Activated naive CD8-positive, alpha-beta T cell treated with anti-CD3 and anti-CD28 coated beads, Interleukin-2, amount 10 ng/mL, durations not matched to agents 7 days and 5 days (primary cell): ENCODE measurements at places on chromosomes 4 and X. TPM values are rescaled to one million over a fixed set of nuclear protein-coding genes. Genes with fewer than 3 reads are reported as not detected.

Gene COX7B2
- not detected for total RNA-seq

Gene PLP1
- total RNA-seq: not detected

Gene KLKB1
- total RNA-seq: 0.67 TPM

Gene ETDA
- total RNA-seq: not detected

Gene REELD1
- 0.28 TPM for total RNA-seq

Gene UGT2A3
- total RNA-seq: not detected

DNA sequence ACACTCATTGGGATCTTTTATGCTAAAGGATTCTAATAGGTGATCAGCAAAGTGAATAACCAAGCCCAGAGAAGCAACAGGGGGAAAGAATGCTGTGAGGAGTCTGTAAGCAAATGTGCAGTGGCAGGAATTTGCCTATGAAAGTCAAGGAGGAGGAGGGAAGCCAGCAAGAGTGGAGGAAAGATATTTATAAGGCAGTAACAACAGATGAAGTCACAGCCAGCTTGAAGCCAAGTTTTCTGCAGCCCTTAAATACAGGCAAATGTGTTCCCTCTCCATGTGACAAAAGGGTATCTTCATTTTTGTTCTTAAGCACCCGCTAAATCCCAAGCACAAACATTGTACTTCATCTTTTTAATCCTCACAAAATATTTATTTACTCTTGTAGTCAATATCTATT, 275.0 kb upstream of the CLNK start:
- H3K4me3 ChIP-seq: no peak overlapping the region
- peaks cover 2% of the 10 kb centered on the region for H3K27me3 ChIP-seq
- H3K27ac ChIP-seq: no peak overlapping the region
- H3K4me1 ChIP-seq: peaks cover 5% of the 10 kb centered on the region
- no peak for DNase-seq

- no peaks in the 10 kb centered on the region for H3K4me1 ChIP-seq
- H3K27ac ChIP-seq: no peak overlapping the region
- H3K27me3 ChIP-seq: no peaks in the 10 kb centered on the region
- H3K36me3 ChIP-seq: no peaks in the 10 kb centered on the region
- H3K4me3 ChIP-seq: no peak overlapping the region
These were observed 287.7 kb downstream of the BMPR1B start for GRCh38 chr4:95045429-95045828.

- H3K4me3 ChIP-seq: no peak overlapping the region
- H3K27me3 ChIP-seq: peaks cover 10% of the 10 kb centered on the region
- peak; percentile 73 for DNase-seq
These were observed 711 bp downstream of the PNMA6E start for GRCh38 chrX:153400146-153401132.

- H3K27ac ChIP-seq: no peak within 1 kb of the TSS
- H3K4me3 ChIP-seq: peak within 1 kb of the TSS; percentile 81
- H3K4me1 ChIP-seq: no peaks in the 10 kb centered on the region
- H3K27me3 ChIP-seq: peaks cover 4% of the 10 kb centered on the region
- H3K36me3 ChIP-seq: no peaks in the 10 kb centered on the region
These were observed at the start of gene TCEAL4 for GRCh38 chrX:103585411-103586313. Gene TCEAL4, plus strand, starts transcription at chrX:103585515. Its CDS starts 1,161 bp downstream, at chrX:103586676.

DNA sequence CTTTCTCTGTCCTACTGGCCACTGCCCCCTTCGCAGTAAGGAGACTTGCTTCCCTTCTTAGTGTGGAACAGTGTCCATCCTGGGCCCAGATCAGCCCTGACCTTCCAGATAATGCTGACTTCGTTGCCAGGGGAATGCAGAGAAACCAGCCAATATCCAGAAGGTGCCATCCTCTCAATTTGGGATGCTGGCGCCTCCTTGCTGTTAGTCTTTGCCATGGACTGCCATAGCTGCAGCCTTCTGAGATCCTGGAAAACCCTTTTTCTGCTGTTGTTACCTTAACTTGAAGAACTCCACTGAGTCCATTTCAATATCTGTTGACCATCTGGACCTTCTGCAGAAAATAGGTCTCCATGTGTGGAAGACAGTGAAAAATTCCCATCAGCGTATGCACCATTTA, 21.8 kb downstream of the RAI2 start:
- no peaks in the 10 kb centered on the region for H3K4me1 ChIP-seq
- no peak for DNase-seq
- no peak overlapping the region for H3K4me3 ChIP-seq
- H3K27me3 ChIP-seq: peaks cover 3% of the 10 kb centered on the region
- no peaks in the 10 kb centered on the region for H3K36me3 ChIP-seq

DNA sequence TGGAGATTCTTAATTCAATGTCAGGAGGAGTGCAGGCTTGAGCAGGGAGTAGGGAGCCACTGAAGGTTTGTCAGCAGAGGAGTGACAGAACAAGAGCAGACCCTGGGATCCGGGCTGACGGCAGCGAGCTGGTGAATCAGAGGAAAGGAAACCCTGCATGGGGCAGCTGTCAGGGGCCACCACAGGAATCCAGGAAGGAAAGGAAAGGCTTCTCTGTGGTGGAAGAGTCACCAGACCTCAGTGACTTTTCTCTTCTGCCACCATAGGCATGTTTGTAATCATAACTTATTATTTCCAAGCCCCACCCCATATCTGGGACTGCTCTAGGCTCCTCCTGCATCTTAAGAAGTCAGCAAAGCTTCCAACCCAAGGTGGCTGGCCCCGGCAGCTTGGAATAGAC, 150.9 kb downstream of the BCOR start:
- no peak overlapping the region for H3K27ac ChIP-seq
- H3K4me1 ChIP-seq: peaks cover 8% of the 10 kb centered on the region
- no peak overlapping the region for H3K4me3 ChIP-seq
- DNase-seq: no peak
- no peaks in the 10 kb centered on the region for H3K36me3 ChIP-seq

DNA sequence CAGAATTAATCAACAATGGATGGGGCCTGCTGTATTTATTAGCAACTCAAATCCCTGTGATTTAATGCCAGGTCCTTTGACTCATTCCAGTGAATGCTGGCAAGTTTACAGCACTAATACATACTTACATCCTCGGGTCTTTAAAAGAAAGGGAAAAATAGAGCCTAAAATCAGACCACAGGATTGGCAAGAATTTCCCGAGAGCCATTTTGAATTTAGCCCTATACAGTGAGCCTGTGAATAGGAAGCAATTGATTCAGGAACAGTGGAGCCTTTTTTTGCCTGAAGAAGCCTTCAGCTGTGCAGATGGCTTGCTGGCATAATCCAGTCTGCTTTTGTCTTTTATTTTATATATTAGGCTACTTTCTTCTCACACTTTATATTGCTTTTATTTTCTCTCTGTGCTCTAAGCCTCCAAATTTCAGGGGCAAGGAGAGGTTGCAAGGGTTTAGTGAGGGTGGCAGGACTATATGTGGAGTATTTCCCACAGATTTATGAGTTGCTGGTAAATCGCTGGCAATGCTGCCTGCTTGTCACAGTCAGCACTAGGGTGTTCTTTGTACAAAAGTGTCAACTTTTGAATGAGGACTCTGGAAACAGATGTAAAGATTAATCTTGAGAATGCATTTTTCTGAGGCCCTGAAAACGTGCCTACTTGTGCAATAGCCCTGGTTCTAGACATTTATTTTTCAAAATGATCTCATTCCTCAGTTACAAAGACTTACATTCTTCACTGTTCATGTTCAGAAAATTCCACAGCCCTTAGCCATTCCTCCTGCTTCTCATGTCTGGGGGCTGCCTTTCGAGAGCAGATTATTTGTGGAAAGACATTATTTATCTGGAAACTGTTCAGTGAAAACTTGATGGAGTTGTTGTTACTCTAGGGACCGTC, 303.5 kb downstream of the SPRY1 start:
- H3K36me3 ChIP-seq: no peaks in the 10 kb centered on the region
- DNase-seq: no peak
- H3K27me3 ChIP-seq: peaks cover 5% of the 10 kb centered on the region

DNA sequence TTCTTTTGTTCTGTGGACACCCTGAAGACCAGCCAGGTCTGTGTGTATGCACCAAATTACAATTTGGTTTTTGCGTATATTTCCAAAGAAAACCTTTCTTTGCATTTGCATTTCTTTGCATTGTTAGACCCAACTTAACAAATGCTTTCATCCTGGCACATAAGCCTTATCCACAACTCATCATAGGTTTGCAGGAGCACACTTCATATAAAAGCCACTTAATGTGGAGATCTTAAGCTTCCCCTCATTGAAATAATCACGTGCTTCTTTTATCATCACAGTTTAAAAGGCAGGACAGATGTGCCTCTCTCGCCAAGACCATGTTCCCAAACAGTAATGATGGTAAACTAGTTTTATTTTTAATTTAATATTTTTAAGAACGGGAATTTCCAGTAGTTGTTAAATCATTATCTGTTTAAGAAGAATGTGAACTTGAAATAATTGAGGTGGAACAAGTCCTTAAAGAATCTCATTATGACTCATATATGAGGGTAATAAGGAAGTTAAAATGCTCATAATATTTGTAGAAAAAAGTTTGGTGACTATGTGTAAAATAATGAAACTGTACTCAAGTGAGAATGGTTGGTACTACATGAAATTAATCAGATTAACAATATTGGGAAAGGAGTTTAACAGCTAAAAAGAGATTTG, 65.5 kb downstream of the GLRA3 start:
- no peaks in the 10 kb centered on the region for H3K36me3 ChIP-seq
- no peak overlapping the region for H3K27ac ChIP-seq
- no peak for DNase-seq
- H3K4me3 ChIP-seq: no peak overlapping the region
- no peaks in the 10 kb centered on the region for H3K27me3 ChIP-seq
- no peaks in the 10 kb centered on the region for H3K4me1 ChIP-seq

GRCh38 chr4:169039251-169039954, 29.3 kb upstream of the CBR4 start:
- H3K36me3 ChIP-seq: no peaks in the 10 kb centered on the region
- no peak overlapping the region for H3K4me3 ChIP-seq
- DNase-seq: no peak
- H3K27ac ChIP-seq: no peak overlapping the region
- H3K27me3 ChIP-seq: no peaks in the 10 kb centered on the region

- no peaks in the 10 kb centered on the region for H3K27me3 ChIP-seq
- DNase-seq: no peak
- no peaks in the 10 kb centered on the region for H3K4me1 ChIP-seq
These were observed 33.5 kb upstream of the PRRG1 start for GRCh38 chrX:37315511-37316248.

DNA sequence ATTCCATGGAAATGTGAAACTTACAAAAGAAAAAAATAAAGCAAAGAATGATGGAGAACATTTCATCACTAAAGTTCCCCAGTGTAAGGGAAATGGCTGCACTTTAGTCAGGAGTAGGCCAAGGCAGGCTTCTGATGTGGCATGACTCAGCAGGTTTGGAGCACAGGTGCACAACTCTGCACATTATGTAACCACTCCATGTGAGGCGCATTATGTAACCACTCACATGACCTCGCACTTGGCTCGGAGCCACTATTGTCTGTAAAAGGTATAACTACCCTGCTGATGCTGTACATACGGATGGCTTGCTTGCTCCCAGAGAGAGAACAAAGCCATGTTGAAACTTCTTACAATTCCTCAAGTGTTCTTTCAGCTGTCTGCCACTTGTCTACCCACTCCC, 727.6 kb downstream of the TRAM1L1 start:
- H3K27me3 ChIP-seq: no peaks in the 10 kb centered on the region
- H3K4me1 ChIP-seq: no peaks in the 10 kb centered on the region
- H3K27ac ChIP-seq: no peak overlapping the region
- no peak for DNase-seq

DNA sequence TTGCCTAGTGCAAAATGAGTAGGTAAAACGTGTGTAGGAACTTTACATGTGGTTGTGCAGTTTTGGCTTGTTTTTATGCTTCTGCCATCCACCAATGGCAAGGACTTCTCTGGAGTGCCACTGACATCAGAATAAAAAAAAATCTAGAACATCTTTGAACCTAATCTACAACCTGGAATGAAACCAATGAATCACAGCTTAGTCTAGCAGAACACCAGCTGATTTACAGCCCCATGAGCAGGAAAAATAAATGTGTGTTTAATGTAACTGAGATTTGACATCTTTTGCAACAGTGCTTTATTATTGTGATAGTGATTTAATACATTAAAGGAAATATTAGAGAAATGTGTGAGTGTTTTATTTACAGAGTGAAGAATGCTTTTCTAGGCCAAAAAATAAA, 995.1 kb downstream of the PCDH7 start:
- H3K27ac ChIP-seq: no peak overlapping the region
- H3K27me3 ChIP-seq: no peaks in the 10 kb centered on the region
- H3K4me3 ChIP-seq: no peak overlapping the region
- no peaks in the 10 kb centered on the region for H3K36me3 ChIP-seq
- no peak for DNase-seq

GRCh38 chr4:3404546-3404945, 37.2 kb upstream of the HGFAC start:
- no peaks in the 10 kb centered on the region for H3K27me3 ChIP-seq
- H3K4me3 ChIP-seq: no peak overlapping the region
- H3K36me3 ChIP-seq: no peaks in the 10 kb centered on the region
- no peak overlapping the region for H3K27ac ChIP-seq
- no peaks in the 10 kb centered on the region for H3K4me1 ChIP-seq

DNA sequence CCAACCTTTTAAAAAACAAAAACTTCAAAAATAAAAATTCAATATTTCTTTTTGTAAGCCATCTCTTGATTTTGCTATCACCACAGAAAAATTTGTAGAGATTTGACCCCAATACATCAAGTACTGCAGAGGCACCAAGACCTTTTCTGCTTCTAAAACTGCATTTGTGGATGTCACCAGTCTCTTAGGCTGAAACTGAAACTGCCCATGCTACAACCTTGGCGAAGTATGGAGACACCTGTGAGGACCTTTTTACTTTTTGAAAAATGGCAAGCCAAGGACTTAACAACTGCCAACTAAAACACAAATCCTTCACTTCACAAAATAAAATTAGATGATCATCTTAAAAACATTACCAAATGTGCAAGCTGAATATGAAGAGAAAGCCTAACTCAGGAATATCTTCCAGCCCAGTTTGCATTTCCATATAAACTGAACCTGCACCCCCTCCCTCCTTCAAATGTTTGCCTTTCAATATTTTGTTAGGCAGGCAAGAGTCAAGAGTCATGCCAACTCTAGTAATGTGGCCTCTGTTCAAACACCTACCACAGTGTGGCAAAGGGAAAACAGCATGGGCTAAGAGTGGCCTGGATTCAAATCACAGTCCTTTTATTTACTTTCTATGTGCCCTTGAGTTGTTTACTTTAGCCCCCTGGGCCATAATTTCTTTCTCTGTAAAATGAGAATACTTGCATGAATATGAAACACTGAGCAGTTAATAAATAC, 389.4 kb downstream of the OPHN1 start:
- no peaks in the 10 kb centered on the region for H3K4me1 ChIP-seq
- no peak for DNase-seq
- no peak overlapping the region for H3K27ac ChIP-seq
- H3K36me3 ChIP-seq: no peaks in the 10 kb centered on the region
- no peaks in the 10 kb centered on the region for H3K27me3 ChIP-seq
- no peak overlapping the region for H3K4me3 ChIP-seq
